RPMI7951 (cell line): ENCODE measurements at places on chromosomes 4 and X.

- DNase-seq, result no peak
Measured at GRCh38 chr4:151223465-151223864, 53.5 kb upstream of the PRSS48 start.

DNA sequence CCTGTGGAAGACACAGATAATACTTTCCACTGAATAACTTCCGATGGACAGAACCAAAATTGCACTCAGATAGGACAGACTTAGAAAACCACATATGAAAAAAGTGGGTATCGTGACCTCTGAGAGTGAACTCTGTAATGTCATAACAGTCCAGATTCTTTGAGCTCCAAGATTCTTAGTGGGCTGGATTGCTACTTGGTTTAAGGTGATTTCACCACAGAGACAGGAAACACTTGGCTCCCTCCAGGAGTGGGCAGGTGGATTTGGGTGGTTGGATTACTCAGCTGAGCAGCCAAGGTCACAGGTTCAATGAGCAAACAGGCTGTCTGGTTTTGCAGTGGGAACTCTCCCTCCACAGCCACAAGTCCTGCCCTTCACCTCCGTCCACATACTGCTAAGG lies 126.0 kb downstream of the AFAP1 start:
- peak; percentile 24 for DNase-seq

- DNase-seq, result no peak
Measured at GRCh38 chr4:168509786-168510185, 12.9 kb downstream of the PALLD start.

DNA sequence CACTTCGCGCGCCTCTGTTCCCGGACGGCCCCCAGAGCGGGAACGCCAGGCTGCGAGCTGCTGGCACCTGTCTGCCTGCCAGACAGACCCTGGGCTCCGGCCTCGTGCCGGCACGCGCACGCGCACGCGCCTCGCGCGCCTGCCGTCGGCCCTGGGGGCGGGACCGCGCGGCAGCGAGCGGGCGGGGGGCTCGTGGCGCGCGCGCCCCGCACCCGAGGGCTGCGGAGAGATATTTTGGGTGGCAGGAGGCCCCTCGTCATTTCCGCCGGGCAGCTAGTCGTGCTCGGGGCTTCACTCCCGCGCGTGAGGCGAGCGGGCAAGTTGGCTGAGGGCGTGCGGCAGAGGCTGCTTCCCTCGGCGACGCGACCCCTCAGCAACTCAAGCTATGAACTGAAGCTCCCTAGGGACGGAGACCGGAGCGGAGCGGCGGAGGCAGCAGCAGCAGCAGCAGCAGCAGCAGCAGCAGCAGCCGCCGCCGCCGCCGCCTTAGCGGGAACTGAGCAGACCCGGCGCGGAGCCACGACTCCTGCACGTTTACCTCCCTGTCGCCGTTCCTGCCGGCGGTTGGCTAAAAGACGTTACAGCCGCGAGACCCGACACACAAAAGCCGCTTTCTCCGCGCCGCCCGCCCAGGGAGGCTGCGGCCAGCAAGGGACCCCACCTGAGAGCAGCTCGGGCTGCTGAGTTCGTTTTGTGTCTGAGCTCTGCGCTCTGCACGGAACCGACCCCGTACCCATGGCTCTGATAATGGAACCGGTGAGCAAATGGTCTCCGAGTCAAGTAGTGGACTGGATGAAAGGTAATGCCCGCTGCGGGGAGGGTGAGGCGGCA lies at the start of gene CNKSR2:
TSS of gene CNKSR2 (plus strand) at position 256 of the 831 bp plus-strand sequence. CDS start at position 736, 480 bp downstream.
- peak; percentile 0 for DNase-seq

DNA sequence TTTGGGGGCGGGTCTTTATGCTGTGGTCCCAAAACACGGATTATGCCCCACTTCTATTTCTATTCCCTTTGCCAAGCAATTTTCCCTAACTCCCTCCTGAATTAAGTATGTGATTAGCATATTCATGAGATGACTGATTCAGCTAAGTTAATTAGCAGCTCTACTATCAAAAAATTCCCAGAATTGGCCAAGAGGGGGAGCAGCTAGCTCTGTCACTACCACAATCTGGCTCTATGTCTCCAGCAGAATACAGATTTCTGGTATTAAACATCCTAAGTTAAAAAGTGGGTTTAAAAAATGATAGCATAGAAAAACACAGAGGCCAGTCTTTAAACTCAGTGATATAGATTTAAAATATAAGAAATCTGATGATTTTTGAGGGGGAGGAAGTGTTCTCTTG lies 80.3 kb downstream of the GPC4 start:
- DNase-seq, result no peak

DNA sequence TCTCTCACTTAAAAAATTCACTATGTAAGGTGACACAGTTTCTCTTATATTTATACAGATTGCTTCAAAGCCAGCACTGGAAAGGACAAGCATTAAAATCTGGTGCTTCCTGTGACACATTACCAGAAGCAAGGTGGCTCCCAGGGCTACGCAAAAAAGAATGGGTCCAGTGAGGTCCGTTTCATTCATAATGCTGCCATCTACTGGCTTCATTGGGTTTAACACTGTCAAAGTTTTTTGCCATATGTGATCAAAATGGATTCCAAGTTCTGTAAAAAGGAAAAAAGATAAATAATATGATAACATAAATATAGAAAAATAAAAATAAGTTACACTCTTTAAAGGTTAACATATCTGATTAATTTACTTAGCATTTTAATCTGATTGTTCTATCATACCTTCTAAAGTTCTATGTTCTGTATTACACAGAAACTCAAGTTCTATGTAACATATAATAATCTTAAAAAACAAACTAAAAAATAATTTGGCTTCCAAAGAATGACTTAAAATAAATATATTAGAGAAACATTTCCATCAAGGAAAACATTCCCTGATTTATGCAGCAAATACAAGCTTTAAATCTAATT lies 22.1 kb downstream of the YIPF7 start:
- peak; percentile 45 for DNase-seq

- no peak for DNase-seq
Measured at GRCh38 chr4:77248805-77249204, 91.8 kb downstream of the CCNG2 start.

DNA sequence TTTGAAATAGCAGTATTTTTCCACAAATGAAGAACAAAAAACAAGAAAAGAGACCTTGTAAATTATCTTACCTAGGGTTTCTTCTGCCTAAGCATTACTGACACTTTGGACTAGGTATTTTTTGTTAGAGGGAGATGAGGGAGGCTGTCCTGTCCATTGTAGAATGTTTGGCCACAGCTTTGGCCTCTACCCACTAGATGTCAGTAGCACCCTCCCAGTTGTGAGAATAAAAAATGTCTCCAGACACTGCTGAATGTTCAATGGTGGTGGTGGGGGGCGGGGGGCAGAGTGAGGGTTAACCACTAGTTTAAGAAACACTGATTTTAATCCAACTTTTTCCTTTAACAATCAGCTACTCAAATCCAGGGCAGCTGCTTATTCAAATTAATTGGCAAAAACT lies 25.8 kb downstream of the OTUD4 start:
- peak; percentile 19 for DNase-seq

- peak; percentile 99 for DNase-seq
Measured at GRCh38 chrX:13376857-13377549, 57.1 kb upstream of the ATXN3L start.

GRCh38 chr4:151472711-151473110 lies 63.7 kb downstream of the FHIP1A start:
- no peak for DNase-seq

DNA sequence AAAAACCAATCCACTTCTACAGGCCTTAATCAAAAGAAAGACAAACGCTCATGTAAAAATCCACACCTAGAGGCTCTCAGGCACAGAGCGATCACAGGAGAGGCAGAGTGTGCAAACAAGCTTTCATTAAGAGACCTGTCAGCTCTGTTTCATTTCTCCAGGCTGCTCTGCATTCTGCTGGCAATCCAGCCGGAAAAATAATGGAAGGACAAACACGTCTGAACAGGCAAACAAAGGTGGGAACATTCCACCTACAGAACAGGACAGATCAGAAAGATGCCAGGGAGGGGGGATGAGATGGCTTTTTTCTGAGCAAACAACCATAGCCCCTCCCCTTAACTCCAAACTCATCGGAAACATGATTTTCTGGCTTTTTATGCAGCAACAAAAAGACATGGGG lies 9.7 kb downstream of the SOD3 start:
- DNase-seq, result no peak

DNA sequence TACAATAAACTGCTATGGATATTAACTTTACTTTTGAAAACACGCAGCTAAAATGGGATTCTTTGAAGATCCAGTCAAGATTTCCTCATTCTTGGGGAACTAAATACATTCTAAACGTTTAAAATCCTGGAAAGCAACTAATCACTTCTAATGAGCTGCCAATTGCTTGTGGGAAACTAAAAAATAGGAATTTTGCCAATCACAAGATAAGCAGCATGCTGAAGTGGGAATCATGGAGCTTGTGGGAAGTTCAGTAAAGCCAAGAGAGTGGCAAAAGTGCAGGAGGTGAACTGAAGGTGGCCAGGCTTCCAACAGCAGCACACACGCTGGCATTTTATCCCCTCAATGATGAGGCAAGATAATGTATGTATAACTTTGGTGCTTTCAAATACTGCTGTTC lies 133.0 kb downstream of the GPC3 start:
- no peak for DNase-seq

DNA sequence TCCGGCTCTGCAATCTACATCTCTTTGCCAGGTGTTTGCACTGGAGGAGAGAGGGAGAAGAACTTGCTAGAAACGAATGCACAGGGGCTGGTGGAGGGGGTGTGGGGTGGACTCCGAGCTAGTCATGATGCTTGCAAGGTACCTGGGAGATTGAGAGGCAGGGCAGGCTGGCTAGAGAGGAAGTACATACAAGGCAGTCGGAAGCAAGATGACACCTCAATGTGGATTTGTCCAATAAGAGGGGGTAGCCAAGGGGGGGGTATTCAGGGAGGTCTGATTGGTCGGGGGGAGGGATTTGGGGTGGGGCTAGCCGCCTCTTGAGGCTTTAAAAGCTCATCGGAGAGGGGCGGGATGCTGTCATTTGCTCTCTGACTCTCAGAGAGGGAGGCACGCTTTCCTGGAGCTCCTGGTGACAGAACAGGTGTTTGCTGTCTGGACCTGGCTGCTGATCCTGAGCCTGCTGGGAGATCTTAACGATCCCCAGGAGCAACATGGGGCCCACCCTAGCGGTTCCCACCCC lies at the start of gene GPR50:
TSS of gene GPR50 (plus strand) at position 354 of the 520 bp plus-strand sequence. CDS start at position 492, 138 bp downstream.
- no peak for DNase-seq

DNA sequence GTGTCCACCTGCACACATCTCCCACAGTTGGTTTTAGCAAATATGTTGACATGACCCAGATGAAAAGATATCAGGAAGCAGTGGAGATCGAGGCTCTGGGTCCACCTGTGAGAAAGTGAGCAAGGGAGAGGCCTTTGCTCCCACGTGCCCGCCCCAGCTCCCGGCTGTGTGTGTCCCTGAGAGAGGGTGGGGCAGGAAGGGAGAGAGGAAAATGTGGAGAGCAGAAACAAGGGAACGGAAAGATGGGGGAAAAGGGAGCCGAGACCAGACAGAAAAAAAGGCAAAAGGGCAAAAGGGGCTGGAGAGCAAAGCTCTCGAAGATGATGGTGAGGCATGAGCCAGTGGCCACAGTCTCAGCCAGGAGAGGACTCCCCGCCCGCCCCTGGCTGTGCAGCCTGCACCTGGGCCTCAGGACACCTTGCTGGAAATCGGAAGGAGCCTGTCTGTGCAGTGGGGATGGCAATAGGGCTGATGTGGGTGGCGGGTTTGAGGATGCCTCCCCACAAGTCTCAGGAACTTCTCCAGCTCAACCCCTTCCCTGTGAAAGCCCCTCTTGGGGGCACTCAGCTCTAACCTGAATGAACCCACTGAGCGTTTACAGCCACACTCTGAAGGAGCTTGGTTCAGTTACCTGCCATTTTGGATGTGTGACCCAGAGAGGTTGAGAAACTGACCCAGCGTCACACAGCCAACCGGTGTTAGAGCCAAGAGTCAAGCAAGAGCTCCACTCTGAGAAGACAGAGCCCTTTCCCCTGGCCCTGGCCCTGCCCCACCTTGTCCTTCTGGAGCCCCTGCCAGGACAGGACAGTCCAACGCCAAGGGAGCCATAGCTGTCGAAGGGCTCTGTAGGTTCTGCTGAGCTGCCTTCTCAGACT lies 20.3 kb upstream of the MSX1 start:
- no peak for DNase-seq

DNA sequence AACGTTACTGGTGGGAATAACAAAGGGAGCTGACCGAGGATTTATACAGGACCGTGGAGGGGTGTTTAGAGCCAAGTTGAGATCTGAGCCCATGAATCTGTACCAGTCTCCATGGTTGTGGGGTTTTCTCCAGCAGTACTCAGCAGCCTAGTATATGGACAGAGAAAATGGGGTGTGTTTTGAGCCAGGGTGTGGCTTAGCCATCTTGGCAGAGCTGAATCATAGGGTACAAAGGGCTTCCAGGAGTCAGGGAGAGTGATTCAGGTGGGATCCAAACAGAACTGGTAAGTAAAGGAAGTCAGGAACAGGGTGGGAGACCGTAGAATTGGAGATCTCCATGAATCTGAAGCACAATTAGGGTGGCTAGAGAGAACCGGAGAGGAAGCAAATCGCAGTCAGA lies 7.4 kb upstream of the HPRT1 start:
- DNase-seq, result no peak

DNA sequence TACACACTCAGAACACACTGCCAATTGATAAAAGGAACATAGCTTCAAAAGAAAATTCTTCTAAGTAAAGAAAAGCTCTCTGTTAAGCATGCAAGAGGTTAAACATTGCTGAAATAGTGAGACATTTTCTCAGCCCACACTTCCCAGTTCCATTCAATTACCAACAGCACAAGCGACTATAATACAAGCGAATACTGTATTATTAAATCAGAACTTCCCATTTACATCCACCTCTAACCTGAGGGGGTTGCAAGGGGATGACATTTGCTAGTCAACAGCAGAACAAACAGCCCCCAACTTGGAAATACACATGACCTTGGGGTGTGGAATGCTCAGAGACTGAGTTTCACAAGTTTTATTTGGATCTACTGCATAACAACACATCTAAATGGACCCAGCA lies 1.1 kb downstream of the FSTL5 start:
- DNase-seq, result no peak

DNA sequence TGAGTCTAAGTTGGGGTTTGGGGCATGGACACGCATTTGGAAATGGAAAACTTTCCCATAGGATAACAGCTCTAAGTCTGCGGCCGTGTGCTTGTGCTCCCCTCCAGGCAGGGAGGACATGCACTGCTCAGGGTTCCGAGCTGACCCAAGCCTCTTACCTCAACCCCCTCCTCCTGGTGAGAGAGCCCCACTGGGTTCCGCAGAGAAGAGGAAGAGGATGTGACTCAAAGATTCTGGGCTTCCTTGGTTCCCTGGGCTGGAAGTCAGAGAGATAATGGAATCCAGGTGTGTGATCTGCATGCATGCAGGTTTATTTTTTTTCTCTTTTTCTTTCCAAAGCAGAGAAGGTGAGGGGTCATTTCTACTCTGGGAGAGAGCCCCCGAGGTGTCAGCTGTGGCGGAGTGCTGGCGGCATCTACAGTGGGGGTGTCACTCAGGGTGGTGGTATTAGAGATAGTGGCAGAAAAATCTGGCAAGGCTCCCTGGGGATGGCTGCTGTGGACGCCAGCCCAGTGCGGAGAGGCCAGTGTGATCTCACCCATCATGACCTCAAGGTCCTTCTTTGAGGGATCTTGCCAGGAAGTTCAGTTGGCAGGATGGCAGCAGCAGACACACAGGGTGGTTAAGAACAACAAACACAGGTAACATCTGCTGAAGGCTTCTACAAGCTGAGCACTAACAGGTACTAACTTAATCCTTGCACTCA lies 168.7 kb upstream of the HAND2 start:
- no peak for DNase-seq

GRCh38 chr4:184941671-184942418 lies 76.4 kb upstream of the HELT start:
- DNase-seq, result no peak
